ENCODE measurements at places on chromosomes 5 and 9.

- DNase-seq: no peak
Measured at GRCh38 chr5:93585767-93586385, 2.9 kb downstream of the NR2F1 start.

DNA sequence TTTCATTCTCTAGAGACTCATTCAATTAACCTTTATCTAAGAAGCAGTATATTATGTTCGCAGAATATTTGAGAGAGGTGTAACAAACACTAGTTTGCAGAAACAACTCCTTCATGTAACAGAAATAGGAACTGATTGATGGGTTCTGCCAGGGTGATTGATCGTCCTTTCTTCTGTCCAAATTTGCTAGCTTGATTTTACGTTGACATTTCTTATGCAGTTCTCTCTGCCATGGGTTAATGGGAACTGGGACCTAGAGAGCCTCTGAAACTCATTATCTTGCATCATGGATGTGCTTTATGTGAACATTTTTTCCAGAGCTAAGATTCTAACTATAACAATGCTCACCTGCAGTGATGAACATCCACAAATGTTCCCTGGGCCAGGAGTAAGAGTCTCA lies 107.0 kb downstream of the SLC24A2 start:
- DNase-seq: no peak

DNA sequence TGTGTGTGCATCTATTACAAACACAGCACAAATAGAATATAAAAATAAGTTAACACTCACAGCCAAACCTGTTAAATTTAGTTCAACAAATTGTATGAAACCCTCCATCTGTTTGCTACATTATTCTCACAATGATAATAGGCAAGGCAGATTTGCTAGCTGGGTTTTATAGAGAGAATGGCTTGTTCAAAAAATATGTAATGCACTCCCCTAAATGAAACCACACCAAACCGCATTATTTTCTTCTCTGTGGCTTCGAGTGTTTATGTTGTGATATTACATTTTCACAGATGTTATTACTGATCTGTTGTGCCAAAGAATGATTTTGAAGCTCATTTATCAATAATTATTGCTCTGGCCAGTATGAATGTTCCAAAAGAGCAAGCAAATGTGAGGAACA lies 92.9 kb downstream of the SPATA31D1 start:
- DNase-seq: no peak

DNA sequence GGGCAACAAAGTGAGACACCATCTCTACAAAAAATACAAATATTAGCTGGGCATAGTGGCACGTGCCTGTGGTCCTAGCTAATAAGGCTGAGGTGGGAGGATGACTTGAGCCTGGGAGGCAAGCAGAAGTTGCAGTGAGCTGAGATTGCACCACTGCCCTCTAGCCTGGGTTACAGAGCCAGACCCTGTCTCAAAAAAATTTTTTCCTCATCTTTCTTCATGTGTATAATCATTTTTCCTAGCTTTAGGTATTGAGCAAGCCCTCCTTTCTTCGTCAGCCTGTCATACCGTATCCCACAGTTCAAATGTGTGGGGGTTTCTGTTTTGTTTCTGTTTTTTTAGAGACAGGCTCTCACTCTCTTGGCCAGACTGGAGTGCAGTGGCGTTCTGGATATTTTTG lies 41.3 kb downstream of the EHMT1 start:
- no peak for DNase-seq

DNA sequence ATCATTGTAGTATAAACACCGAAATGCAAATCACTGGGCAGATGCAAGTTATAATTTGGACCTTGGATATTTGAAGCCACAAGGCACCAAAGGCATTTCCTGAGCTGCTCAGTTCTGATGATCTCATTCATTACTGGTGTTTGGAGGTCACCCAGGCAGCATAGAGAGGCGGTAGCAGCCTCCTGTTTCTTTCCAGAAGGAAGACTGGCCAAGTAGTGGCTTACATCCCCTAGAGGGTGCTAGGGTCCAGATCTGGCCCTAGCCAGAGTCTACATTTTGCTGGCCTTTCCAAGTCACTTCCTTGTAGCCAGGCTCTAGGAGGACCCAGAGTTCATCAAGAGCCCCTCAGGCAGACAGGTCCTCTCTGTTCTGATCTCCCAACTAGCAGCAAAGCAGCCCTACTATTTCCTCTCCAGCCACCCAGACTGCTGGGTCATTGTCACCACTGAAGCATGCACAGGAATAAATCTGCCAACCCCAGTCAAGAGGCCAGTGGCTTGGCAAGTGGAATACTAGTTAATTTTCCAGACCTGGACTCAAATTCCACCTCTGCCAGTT lies 33.4 kb upstream of the TTC1 start:
- DNase-seq: peak; percentile 41

DNA sequence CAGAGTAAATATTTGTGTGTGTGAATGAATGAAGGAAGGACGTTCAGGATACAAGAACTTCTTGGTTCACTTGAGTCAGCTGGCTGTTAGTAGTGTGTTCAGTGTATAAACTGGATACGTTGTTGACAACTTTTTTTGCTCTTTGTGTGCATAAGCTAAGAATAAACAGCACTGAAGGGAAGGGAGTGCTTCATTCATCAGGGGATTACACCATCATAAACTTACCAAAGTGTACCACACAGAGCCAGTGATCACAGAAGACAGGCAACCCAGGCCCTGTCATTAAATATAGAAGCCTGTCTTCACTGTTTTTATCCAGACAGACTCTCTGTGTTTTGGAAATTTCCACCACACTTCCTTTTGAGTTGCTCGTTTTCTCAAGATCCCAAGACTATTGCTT lies 55.5 kb upstream of the MEF2C start:
- no peak for DNase-seq

GRCh38 chr9:81132318-81132717 lies 557.0 kb downstream of the TLE1 start:
- no peak for DNase-seq

- DNase-seq: no peak
Measured at GRCh38 chr5:167271511-167271910, 1019.9 kb upstream of the WWC1 start.

- DNase-seq: no peak
Measured at GRCh38 chr9:105091004-105091640, 153.3 kb upstream of the SLC44A1 start.

GRCh38 chr9:73743826-73744225 lies 592.2 kb downstream of the ANXA1 start:
- no peak for DNase-seq

DNA sequence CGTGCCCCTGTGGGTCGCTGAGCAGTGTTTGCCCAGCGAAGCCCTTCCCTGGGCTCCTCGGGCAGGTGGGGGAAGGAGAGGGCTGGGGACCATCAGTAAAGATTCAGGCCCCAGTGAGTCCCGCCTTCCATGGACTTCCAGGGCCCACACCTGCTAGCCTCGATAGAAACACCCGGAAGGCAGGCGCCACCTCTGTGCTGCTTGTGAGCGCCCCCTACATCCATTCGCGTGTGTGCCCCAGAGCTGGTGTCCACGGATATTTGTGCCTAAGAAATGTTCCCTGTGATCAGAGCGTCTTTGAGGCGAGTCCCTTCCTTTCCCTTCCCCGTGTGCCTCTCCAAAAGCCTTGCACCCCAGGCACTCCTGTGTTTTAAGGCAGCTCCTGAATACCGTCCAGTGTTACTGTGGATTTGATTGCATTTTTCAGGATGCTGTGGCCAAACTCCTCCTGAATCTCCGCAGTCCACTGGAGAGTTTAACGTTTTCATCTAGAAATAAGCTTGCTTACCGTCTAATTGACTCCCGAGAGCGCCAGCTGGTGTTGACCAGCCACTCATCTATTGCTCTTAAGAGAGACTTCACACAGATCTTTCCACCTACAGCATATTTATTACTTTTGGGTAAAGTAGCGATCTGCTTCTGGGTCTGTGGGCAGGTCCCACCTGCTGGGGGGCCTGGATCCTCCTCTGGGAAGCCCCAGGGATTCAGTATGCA lies 101.4 kb downstream of the COL5A1 start:
- no peak for DNase-seq

DNA sequence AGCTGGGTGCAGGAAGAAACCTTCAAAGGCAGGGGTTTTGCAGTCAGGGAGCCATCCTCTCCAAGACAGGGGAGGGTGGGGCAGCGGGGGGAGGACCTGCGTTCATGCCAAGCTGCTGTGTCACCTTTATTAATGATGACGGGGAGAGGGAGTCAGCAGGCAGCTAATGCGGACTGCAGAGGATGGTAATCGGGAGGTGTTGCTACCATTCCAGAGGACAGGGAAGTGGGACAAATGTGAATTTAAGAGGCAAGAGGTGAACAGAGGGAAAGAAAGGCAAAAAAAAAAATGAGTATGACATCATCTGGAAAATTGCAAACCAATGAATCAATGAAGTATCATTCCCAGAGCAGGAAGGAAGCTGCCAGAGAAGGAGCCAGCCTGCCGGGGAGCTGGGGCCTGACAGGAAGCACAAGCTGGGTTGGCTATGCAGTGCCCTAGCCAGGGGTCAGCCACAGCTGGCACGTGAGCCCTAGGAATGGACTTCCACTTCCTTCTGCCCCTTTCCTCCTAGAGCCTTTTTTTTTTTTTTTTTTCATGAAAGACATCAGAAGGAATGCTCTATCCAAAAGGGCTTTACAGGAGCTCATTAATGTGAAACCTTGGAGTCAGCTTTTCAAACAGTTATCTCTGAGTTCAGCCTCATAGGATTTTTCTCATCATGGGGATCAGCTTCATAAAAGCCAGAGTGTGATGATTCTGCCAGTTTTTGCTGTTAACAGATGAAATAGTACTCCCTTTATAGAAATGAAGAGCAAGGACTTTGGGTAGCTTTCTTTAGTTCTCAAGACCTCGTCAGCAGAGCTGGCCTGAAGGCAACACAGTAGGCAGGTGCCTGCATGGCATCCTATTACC lies 9.2 kb downstream of the INSYN2B start:
- DNase-seq: no peak

DNA sequence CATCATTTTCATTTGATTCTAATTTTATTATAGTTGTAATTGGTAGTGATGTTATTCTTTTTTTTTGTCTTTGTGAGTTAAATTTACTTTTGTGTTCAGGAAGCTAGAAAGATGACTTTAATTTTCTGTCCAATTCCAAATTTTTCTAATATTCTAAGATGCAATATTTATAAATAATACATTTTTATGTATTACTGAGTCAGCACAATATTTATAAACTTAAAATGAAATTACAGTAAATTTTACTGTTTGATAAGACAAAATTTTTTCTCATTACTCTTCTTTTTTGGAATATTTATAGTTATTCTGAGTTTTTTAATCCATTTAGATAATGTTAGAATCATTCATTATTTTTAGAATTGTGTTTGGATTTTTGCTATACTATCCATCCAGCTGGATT lies 1637.9 kb upstream of the ACO1 start:
- DNase-seq: no peak

GRCh38 chr9:19568946-19569345 lies 160.1 kb downstream of the ACER2 start:
- no peak for DNase-seq

DNA sequence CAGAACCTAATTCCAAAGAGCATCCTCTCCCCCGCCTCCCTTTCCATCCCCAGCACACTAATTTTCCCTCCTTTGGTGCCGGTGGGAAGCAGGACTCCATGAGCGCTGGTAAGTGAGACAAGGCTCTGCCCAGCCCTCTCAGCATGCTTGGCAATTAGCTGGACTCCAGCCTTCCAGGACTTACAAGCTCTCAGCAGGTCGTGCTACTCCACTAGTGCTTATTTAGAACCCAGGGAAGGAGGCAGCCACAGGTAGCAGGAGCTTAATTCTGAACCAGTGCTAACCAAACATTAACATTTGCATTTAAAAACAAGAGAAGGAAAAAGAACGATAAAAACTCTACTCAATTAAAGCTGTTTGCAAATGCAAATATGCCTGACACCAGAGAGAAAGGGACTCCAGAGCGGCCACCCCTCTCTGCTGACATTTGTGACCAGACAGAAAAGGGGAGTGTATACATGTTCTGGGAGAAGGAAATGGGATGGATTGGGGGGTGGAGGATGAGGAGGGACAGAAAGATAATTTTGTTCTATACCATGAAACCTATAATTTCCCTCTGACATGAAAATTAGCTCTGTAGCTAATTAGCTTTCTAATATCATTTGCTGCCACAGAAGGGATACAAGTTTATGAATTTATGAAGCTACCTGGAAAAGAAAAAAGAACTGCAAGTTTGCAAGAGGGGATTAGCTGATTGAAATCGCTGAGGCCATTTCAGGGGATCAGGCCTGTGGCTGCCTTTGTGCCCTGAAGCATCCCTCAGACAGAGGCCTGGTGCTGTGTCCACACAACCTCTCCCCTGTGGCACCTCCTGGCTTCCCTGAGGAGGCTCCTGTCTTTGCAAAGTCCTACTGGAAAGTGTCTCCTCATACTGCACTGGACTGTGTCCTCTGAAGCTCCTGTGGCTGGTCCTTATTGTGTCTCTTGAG lies 266.3 kb downstream of the SEC61B start:
- DNase-seq: no peak

DNA sequence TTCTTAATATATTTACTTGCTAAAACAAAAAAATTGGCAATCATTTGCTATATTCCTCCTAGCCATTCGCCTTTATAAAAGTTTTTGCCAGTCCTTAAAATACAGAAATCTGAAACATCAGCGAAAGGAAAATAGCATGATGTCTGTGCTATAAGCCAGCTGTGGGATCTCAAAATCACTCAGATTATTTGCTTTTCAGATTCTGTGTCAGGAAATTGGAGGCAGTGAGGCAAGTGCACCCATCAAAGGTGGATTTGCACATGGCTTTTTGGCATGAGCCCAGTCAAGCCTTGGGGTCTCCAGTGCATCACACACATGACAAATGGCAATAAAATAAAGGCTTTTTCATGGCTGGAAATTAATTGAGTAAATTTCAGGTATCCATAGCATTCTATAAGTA lies 196.8 kb upstream of the DAPK1 start:
- DNase-seq: no peak

GRCh38 chr9:117044241-117044640 lies 357.1 kb downstream of the TRIM32 start:
- no peak for DNase-seq

DNA sequence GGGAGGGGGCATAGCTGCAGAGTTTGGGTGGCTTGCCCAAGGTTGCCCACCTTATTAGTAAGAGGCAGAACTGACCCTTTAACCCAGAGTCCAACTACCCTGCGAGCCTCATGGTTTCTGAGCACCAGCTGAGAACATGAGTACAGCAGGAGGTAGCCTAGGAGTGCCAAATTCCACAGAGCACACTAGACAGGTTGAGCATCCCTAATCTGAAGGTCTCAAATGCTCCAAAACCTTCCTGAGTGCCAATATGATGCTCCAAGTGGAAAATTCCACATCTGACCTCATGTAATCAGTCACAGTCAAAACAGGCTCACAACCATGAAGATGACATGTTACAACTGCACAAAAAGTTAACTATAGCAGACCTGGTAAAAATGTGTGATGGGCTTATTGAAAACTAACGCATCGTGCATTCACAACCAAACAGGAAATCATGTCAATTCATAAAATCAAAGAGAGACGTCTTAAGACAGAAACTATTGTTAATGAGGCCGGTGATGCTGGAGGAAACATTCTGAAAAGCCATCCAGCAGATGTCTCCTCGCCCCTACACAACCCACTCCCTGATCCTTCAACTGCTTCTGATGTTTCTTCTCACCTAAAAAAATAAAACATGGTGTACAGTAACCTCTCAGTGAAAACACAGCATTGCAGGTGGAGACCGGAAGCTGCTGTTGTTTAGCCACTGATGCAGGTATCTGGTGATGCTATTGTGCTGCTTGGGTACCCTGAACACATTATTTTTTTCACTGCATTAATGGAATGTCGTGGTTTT lies 25.0 kb downstream of the PTCH1 start:
- no peak for DNase-seq

All from HCT116 (cell line).